Activated CD4-positive, CD25-positive, alpha-beta regulatory T cell (primary cell): ENCODE measurements at places on chromosomes 2 and 18.

- DNase-seq = no peak
Measured at GRCh38 chr2:222949690-222950323, 89.0 kb downstream of the ACSL3 start.

DNA sequence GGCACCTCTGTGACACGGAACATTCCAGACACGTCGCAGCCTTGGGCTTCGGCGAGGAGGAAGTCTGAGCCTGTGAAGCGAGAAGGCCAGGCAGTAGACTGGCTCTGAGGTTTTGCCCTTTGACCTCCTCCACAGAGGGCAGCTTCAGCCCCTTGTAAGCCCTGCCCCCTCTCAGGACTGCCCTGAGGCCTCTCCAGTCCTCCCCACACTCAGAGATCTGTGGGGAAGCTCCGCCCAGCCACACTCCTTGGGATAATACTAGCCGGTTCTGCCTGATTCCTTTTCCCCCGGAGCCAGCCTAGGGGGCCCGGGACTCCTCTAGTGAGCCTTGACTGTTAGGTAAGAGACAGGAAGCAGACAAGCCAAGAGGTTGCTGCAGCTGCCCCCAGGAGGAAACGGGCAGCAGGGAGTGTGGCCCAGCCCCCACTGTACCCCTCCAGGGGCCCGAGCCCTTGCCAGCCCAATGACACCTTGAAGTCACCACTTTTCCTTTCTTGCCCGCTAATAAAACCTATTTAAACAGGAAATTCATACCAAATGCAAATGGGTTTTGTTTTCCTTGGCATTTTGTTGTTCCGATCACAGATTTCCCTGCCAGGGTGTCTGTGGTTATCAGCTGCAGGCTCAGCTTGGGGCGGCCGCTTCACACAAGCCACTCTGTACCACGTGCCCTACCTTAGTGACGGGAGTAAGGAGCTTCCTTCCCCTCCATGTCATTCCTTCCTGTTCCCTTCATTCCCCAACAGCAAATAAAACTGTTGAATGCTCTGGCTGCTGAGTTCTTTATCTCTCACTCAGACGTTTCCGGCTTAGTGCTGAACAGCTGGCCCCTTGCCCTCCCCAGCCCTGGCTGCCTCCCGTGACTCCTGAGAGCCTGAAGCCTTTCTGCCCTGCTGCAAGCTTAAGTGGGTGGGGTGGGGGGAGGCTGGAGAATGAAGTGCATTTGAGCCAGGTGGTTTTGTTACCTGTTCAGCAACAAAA, 124.7 kb downstream of the CABLES1 start:
- peak; percentile 2 for DNase-seq

DNA sequence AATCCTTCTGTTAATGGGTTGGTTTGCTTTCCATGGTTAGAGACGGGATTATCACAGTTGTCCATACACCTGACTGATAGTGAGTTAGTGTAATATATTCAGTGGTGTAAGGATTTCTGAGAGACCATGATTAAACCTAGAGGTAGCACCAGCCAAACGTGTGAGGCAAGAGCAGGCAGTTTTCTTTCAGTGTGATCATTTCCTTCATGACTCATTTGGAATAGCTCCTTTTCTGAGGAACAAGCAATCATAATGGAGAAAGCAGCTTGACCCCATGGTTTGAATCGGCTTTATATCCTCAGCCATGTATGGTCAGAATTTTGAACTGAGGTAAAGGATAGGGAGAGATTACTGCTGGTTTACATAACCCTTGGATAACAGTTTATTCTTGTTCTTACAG, 2.9 kb downstream of the MXD1 start:
- DNase-seq = no peak

- no peak for DNase-seq
Measured at GRCh38 chr2:111238296-111238695, 117.6 kb downstream of the BCL2L11 start.

DNA sequence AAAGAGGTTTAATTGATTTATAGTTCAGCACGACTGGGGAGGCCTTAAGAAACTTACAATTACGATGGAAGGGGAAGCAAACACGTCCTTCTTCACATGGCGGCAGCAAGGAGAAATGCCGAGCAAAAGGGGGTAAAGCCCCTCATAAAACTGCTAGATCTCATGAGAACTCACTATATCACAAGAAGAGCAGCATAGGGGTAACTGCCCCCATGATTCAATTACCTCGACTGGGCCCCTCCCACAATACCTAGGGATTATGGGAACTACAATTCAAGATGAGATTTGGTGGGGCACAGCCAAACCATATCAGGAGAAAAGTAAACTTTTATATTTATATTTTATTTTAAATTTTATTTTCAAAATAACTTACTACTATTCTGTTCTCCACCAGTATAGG, 272.0 kb downstream of the MYCN start:
- no peak for DNase-seq

DNA sequence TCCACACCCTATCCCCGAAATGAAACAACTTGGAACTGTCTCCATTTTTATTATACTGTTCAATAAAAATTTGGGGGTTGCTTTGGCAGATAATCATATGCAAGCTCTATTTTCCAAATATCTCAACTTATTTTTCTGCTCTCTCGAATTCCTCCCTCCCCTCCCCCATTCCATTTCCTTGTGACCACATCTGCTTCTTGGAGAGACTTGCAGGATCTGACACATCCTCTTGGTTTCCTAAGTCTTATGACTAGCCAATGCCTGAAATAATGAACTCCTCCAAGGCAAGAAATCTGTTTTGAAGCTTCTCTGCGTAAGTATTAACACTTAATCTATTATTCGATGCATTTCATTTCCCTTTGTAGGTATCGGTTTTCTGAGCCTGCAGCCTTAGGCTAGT, 16.1 kb downstream of the TGIF1 start:
- no peak for DNase-seq

DNA sequence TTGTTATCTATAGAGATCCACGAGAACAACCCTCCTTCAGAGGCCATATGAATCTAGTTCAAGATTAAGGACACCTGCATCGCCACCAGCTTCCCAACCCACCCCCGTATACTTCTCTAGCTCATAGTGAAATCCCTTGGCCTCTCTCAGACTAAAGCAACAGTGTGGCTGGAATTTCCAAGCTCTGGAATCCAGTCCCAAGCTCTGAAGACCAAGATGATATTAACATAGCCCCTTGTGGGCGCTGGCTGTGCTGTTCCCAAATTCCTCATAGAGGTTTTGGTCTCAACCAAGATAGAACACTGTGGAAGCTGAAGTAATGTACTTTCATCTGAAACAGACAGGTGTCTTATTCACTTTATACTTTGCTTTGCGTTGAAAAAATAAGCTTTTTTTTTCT, 139.6 kb downstream of the MAP2 start:
- no peak for DNase-seq

DNA sequence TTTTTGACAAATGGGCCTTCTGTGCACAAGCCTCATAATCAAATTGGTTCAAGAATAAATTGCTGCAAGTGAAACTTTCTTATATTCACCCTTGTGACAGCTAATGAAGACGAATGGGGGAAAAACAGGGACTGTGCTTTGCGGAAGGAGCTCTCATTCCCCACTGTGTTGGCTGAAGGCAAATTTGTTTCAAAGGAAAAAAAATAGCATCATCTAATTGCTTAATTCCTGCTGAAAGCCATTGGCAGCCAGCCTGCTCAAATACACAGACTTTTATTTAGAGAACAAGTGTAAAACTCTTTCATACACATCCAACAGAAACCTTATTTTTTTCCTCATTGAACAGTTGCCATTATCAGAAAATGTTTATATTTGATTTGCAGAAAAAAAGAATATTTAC, 172.3 kb downstream of the ARL6IP6 start:
- DNase-seq = no peak

DNA sequence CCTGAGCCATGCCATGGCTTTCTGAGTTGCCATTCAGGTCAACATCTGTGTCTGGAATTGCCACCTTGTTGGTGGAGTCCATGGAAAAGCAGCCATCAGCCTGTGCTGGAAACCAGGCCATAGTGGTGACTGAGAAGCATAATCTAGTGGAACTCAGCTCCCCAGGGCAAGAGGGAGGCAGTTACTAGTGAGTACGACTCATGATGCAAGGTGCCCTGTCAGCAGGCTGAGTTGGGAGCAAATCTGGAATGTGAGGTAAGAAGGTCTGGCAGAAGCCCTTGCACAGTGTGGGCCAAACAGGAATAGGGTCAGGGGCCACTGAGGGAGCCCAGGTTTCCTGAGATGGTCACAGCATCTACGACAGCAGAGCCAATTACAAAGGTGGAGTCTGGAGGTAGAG, 37.1 kb downstream of the SULT1C2 start:
- no peak for DNase-seq

GRCh38 chr2:54122171-54122935, 6.9 kb downstream of the ACYP2 start:
- DNase-seq = no peak

GRCh38 chr2:205758051-205758450, 75.8 kb downstream of the NRP2 start:
- no peak for DNase-seq

- DNase-seq = no peak
Measured at GRCh38 chr2:115880558-115880957, 1438.1 kb downstream of the DPP10 start.

DNA sequence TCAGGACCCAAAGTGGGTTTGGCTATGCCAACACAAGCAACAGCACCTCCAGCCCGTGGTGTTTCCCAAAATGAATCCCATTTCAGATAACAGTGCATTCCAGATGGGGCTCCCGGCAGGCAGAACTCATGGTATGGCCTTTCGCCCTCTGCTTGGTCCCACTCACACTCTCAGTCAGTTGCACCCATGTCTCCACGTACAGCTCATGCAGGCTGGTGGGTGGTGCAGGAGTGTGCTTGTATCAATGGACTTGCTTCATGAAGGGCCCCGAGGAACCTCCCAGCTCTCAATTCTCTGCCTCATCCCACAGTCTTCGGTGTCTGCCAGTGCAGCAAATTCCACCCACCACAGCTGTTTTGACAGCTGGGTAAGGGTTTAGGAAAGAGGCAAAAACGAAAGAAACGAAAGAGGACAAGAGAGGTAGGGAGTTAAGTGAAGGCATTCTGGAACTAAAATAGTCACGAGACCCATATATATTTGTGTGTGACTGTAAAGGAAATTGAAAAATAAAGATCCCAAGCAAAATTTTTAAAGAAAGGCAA, 278.1 kb downstream of the DCDC2C start:
- no peak for DNase-seq

GRCh38 chr2:207778298-207778882, 8.7 kb upstream of the FZD5 start:
- DNase-seq = no peak

- no peak for DNase-seq
Measured at GRCh38 chr2:15754703-15755099, 163.0 kb downstream of the DDX1 start.

- no peak for DNase-seq
Measured at GRCh38 chr18:60549338-60549960, 176.9 kb upstream of the MC4R start.

DNA sequence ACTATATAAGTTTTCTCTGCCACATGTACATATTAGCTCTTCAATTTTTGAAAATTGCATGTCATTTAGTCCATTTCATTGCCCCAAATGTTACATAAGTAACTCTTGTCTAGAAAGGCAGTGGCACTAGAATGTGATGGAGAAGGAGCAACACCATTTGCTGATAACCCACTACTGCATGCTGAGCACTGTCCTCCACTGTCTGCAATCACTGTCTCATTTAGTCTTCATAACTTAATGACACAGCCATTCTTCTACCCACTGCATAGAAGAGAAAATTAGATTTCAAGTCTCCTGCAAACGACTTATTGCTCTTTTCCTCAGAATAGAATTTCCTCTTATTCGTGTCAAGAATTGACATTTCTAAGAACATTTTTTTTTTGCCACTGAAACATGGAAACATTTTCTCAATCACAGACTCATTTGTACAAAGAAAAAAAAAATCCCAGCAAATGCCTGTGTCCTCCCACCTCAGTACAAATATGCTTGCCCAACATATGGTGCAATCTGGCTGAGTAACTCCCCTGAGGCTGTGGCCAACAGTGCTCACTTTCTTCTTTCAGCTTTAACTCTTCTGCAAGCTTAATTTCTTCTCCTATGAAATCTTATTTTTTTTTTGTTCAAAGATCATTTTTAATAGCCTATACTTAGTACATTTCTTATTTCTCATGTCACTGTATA, 768.6 kb upstream of the HS6ST1 start:
- DNase-seq = no peak

GRCh38 chr2:20178249-20178607, 46.7 kb downstream of the SDC1 start:
- DNase-seq = no peak

DNA sequence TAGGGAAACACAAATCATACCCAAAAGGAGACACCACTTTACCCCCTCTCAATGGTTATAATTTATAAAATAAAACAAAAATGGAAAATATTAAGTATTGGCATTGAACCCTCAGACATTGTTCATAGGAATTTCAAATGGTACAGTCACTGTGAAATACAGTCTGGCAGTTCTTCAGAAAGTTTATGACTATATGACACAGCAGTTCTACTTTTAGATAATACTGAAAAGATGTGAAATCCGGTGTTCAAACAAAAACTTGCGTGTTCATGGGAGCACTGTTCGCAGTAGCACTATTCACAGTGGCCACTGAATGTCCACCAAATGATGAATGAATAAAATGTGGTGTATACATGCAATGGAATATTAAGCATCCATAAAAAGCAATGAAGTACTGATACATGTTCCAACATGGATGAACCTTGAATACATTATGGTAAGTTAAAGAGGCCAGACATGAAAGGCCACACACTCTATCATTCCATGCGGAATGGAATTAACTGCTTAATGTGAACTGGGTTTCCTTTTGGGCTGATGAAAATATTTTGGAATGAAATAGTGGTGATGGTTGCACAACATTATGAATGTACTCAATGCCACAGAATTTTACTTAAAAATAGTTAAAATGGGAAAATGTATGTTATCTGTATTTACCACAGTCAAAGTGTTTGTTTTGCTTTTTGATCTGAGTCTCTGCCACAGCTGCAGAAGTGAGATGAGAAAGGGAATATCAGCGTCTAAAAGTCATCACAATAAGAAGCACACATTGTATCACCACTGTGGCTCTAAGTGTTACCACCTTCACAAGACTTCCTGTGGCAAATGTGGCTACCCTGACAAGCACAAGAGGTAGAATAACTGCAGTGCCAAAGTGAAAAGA, 864.6 kb downstream of the SUCLG1 start:
- no peak for DNase-seq

GRCh38 chr18:9550429-9550828, 63.9 kb downstream of the PPP4R1 start:
- DNase-seq = no peak

- no peak for DNase-seq
Measured at GRCh38 chr2:228913176-228913575, 357.9 kb downstream of the PID1 start.

DNA sequence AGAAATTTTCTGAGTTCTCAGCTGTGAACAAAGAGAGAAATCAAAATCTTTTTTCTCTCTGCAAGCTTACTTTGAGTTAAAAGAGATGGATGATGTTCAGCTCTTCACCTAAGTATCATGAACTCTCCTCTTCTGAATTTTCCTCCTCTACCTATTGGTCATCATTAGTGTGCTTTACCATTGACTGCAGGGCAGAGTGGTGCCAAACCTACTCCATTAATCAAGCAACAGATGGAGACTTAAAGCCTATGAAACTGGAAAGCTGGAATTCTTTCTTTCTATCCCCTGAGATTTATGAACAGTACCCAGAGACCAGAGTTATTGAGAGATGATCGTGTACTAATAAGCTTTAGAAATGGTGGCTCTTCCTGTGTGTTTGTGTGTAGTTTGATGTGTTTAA, 31.3 kb upstream of the LINC00305 start:
- no peak for DNase-seq

GRCh38 chr18:32847691-32848090, 74.9 kb upstream of the KLHL14 start:
- no peak for DNase-seq
